ENCODE measurements at places on chromosomes 4 and X. TPM values are rescaled to one million over a fixed set of nuclear protein-coding genes. Genes with fewer than 3 reads are reported as not detected.

- no peak for DNase-seq
These were observed 27.1 kb downstream of the PIR start for GRCh38 chrX:15465896-15466651.

- DNase-seq = no peak
These were observed 221.2 kb upstream of the MID1 start for GRCh38 chrX:10841579-10841978.

- DNase-seq = no peak
These were observed 67.3 kb downstream of the SHISA3 start for GRCh38 chr4:42464550-42465094.

DNA sequence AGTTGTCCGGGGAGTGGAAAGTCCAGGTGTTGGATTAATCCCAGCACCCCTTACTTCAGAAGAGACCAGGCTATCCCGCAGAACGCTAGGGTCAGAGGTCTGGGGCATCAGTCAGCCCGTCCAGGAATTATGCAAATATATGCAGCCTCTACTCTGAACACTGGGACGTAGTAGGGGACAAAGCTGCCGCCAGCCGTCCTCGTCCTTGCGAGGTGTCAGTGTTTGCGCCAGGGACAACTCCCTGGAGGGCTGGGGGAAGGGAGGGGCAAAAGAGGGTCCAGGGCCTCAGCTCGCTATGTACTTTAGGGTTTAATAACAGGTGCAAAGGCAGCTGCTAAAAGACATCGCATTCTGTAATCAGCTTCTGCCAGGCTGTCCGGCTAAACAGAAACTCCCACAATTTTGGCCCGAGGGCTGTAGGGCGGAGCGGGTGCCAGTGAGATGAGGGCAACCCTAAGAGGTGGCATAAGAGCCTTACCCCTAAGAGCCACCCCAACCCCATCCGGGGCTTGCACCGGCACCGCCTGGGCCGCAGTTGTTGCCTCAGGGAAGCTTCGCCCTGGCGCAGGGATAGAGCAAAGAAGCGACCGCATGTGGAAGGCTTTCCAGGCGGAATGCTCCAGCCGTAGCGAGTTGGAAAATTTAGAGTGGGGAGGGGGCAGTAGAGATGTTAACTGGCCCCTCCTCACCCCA, 8.4 kb downstream of the HAND2 start:
- DNase-seq = no peak

DNA sequence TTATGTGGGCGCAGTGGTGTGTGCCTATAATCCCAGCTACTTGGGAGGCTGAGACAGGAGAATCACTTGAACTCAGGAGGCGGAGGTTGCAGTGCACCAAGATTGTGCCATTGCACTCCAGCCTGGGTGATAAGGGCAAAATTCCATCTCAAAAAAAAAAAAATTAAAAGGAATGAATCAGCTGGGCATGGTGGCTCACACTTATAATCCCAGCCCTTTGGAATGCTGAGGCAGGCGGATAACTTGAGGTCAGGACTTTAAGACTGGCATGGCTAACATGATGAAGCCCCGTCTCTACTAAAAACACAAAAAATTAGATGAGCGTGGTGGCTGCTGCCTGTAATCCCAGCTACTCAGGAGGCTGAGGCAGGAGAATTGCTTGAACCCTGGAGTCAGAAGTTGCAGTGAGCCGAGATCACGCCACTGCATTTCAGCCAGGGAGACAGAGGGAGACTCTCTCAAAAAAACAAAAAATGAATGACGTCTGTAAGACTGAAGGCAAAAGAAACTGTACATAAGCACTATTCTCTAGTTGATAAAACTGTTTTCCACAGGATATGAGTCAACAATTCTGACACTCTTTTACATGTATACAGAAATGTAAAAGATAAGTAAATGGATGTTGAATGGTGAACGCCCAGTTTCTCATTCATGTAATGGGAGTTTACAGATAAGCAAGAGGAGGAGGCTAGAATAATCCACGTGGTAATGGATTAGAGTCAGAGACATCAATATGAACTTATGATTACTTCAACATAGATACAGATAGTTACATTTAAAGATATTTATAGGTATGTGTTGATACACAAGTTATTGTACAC, 22.2 kb downstream of the CENPC start:
- DNase-seq = no peak

DNA sequence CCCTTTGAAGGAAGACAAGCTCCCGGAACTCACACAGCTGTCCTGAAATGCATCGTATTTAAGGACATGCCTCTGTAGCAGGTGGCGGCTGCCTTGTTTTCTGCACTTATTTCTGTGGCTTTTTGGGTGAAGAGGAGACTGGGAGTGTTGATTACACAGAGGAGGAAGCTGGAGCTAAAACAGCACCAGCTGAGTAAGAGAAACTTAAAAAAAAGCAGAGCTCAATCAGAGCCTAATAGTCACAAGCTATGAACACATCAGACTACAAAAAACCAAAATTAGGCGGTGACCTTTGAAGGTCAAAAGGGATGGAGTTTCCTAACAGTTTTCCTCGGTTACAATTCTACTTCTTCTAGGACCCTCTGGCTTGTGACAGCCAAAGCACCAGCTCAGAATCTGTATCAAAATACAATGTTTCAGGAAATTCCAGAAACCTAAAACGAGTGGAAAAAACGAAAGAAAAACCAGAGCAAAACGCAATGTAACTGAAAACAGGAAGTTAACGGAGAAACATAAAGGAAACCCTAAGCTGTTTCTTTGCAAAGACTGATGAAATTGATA, 13.5 kb downstream of the PRKX start:
- DNase-seq = no peak

- DNase-seq = no peak
These were observed 17.4 kb downstream of the YY2 start for GRCh38 chrX:21873063-21873775.

The TGIF2LX gene
- total RNA-seq = not detected

The NDST3 gene
- total RNA-seq = not detected

The TBL1X gene
- total RNA-seq = 5.5 TPM

The GPR50 gene
- total RNA-seq = not detected

The TRIM60 gene
- total RNA-seq = not detected

The MTMR8 gene
- total RNA-seq = 2.3 TPM

The CENPVL2 gene
- not detected for total RNA-seq

Measured in mammary epithelial cell (primary cell).